ENCODE measurements at places on chromosomes 3 and 15. TPM values are rescaled to one million over a fixed set of nuclear protein-coding genes. Genes with fewer than 3 reads are reported as not detected.

ATP2B2 gene
- total RNA-seq, result 0.13 TPM

SKOR1 gene
- total RNA-seq, result 0.06 TPM

SLC22A14 gene
- total RNA-seq, result not detected

WDR72 gene
- 6.1 TPM for total RNA-seq

TMEM39A gene
- 27.8 TPM for total RNA-seq

TNIK gene
- 2.5 TPM for total RNA-seq

PFKFB4 gene
- 14.6 TPM for total RNA-seq

CHSY1 gene
- total RNA-seq, result 20.6 TPM

TMOD3 gene
- total RNA-seq, result 63.4 TPM

RHOV gene
- total RNA-seq, result 5.1 TPM

GLDN gene
- not detected for total RNA-seq

GOLGA8T gene
- total RNA-seq, result 1.6 TPM

SPTBN5 gene
- 0.37 TPM for total RNA-seq

CADM2 gene
- total RNA-seq, result not detected

DUOXA2 gene
- total RNA-seq, result not detected

EAF1 gene
- total RNA-seq, result 15.5 TPM

GOLGA6D gene
- not detected for total RNA-seq

VEPH1 gene
- total RNA-seq, result 0.27 TPM

MUC13 gene
- total RNA-seq, result 8.3 TPM

NR1I2 gene
- not detected for total RNA-seq

PRSS50 gene
- not detected for total RNA-seq

SLC38A3 gene
- 0.20 TPM for total RNA-seq

ZMAT3 gene
- 10.0 TPM for total RNA-seq

CHRFAM7A gene
- total RNA-seq, result 6.6 TPM
